GM03348 (cell line): ENCODE measurements at places on chromosomes 2 and 18.

DNA sequence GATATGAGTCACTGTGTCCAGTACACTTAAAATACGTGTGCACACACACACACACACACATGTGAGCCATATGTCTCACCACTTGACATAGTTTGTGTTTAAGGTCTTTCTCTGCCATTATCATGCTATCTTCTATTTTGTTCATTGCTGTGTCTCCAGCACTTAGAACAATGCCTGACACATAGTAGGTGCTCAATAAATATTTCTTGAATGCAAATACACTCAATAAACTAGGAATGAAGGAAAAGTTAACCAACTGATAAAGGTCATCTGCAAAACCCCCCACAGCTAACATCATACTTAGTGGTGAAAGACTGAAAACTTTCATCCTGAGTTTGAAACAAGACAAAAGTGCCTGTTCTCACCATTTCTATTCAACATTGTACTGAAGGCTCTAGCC is 4.4 kb downstream of the MOCOS start:
- DNase-seq = no peak

DNA sequence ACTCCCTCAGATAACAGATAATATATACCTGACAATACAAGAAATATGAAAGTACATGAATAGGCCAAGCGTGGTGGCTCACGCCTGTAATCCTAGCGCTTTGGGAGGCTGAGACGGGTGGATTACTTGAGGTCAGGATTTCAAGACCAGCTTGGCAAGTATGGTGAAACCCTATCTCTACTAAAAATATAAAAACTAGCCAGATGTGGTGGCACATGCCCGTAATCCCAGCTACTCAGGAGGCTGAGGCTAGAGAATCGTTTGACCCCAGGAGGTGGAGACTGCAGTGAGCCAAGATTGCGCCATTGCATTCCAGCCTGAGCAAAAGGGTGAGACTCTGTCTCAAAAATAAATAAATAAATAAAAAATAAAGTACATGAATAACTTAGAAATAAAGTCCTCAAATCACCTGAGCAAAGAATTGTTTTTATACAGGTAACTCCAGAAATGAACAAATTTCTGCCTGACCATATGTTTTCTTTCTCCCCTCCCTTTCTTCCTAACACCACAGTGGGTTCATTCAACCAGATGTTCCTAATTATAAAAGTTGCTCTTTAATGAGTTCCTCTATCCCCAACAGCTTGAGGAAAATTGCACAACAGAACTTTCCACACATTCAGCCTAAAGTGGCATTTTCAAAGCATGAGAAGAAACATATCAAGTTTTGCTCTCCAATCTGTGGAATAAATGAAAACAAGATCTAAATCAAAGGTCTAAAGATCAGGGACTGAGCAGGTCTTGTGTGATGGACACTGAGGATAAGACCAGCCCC is 33.6 kb upstream of the AP1S3 start:
- peak; percentile 36 for DNase-seq

GRCh38 chr18:77052983-77053309 is 79.6 kb downstream of the MBP start:
- no peak for DNase-seq

DNA sequence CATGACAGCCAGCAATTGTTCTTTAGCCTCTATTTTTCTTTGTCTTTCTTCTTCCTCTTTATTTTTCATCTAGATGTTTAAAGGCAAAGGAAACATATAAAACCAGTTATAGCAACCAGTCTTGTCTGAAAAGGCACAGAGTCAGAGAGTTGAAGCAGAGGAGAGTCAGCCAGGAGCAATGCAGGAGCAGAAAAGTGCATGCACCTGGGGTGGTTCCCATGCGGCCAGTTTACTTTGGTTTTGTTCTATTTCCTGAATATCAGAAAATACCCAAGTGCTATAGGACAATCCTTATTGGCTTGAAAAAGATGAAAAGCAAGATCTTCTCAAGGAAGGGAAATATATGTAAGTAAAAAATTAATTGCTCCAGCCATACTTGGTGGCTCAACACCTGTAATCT is 44.9 kb downstream of the CFAP210 start:
- no peak for DNase-seq

- DNase-seq = no peak
These were observed 97.4 kb downstream of the TNS1 start for GRCh38 chr2:217905395-217905794.

DNA sequence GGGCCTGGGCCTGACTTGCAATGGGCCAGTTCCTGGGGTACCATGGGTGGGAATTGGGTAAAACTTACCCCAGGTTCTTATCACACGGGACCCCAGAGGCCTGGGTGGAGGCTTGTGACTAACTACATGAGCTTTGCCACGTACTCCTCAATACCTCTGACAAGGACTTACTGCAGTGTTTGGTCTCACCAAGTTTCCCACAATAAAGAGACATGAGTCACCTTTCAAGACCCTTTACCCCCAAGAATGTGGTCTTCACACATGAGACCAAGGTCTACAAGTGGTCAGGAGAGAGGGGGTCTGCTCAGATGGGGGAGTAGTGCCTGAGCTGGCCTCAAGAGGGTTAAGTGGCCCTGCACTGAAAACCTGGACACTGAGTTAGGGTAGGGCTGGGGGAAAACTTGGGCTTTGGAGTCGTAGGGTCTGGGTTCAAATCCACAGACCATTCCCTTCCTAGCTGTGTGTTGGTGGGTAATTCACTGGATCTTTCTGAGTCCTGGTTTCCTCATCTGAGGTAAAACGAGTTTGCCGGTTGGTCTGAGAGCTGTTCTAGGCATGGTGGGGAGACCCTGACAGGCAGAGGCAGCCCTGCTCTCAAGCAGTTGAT is 2.0 kb upstream of the GNLY start:
- DNase-seq = no peak

DNA sequence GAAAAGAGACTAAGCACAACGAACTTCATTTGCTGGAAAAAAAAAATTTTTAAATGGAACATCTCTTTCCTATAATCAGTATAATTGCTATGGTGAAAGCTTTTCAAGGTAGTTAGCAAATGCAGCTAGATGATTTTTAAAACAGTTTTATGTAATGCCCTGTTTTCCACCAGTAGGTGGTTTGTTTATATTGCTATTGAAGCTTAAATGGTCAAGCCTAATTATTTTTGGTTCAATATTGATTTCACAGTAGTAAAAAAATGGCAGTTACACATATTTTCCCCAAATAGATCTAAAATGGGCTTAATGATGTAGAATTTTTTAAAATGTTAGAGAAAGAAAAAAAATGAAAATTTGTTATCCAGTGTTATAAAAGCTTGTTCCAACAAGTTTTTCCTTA is 70.2 kb downstream of the CDH19 start:
- no peak for DNase-seq

GRCh38 chr2:167964650-167965413 is 282.6 kb downstream of the STK39 start:
- peak; percentile 19 for DNase-seq

GRCh38 chr2:197675711-197676188 is 363 bp upstream of the RFTN2 start:
- DNase-seq = peak; percentile 50

GRCh38 chr2:227671170-227671905 is 4.7 kb downstream of the SCYGR5 start:
- no peak for DNase-seq

DNA sequence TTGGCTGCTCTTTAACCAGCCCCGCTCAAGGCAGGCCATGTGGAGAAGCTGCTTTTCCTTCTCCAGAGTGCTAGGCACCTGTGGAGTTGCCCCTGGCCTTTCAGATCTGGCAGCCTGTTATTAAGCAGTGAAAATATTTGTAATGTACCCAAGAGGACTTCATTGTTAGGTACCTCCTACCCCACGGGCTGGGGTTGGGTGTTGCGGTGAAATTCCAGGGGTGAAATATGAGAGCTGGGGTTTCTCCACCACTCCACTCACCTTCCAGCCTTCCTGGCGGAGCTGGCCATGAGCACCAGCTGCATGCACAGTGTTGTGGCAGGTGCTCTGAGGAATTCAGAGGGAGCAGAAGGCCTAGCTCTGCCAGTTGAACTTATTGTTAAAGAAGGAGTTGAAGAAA is 39.1 kb downstream of the NTSR2 start:
- DNase-seq = no peak

DNA sequence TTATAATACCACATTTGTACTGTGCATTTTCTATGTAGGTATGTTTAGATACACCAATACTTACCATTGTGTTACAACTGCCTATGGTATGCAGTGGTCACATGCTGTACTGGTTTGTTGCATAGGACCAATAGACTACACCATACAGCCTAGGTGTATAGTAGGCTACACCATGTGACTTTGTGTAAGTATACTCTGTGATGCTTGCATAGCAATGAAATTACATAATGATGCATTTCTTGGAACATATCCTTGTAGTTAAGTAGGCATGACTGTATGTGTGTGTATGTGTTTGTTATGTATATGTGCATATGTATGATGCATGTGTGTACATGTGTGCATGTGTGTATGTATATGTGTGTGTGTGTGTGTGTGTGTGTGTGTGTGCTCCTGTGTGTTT is 157.6 kb downstream of the TDRD15 start:
- DNase-seq = no peak

DNA sequence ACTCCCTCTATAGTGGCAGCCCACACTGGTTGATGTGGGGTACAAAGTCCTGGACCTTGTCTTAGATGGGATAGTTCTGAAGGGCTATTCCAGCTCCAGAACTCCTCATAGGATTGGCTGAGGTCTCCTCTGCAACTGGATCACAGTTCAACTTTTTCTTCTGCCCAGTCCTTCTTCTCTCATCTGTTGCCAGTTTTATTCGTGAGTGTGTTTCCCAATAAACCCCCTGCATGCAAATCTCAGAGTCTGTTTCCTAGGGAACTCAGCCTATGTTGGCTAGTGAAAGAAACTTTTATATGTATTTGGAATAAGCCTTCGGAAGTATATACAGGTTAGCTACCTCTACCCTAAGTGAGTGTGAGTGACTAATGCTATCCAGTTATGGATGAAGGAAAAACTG is 823.4 kb downstream of the SLC4A3 start:
- no peak for DNase-seq

GRCh38 chr2:37020212-37020886 is 54.0 kb upstream of the STRN start:
- peak; percentile 69 for DNase-seq

DNA sequence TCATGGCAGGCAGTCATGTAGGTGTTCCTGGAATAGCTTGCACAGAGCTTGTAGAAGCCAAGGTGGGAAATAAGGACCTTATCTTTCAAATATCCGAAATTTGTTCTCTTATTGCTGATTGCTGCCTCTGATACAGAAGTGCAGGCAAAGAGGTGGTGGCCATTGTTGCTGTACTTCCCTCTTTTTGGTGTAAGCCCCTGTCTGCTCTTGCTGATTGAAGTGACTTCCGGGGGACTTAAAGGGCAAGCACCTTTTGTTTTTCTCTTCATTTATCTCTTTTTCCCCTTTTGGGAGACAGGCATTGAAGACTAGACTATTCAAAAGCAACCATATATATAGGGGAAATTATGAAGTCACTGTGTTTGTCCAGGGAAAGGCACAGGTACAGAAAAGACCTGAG is 131.6 kb upstream of the OTX1 start:
- no peak for DNase-seq

GRCh38 chr2:165844216-165844615 is 50.2 kb upstream of the GALNT3 start:
- DNase-seq = no peak

DNA sequence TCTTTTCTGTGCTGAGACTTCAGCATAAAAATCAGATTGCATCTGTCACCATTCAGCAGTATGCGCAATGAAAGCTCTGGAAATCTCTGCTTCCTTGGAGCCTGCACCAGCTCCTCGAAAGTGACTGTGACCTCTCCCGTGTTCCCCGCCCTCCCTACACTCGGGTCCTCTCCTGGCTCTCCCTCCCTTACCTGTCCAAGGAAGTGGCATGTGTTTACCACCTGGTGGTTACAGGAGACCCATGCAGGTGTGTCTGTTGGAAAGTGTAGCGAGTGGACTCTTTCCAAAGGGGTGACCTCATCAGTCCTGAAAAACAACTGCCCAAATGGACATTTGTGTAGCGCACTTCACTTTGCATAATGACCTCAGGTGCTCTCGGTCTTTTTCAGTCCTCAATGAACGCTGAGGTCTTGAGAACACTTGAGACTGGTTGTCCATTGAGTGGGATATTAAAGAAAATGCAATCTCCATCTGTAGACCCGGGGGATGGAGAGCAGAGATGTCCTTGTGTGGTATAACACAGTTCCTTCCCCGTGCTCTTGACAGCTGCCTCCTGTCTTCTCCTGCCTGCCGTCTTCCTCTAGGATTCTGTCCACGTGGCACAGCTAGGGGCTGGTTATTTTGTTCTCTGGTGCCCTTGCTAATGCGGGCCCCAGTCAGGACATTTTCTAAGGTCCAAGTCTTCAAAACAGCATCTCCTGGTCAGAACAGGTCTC is 133.2 kb downstream of the ACKR3 start:
- DNase-seq = no peak

GRCh38 chr2:170454471-170455372 is 260.4 kb upstream of the SP5 start:
- DNase-seq = no peak

GRCh38 chr2:75222527-75222926 is 23.2 kb upstream of the TACR1 start:
- no peak for DNase-seq

GRCh38 chr2:229346816-229347540 is 75.9 kb upstream of the PID1 start:
- DNase-seq = peak; percentile 11

- peak; percentile 74 for DNase-seq
These were observed 45.3 kb upstream of the SPAG16 start for GRCh38 chr2:213238753-213239495.

- DNase-seq = no peak
These were observed 64.8 kb downstream of the REV1 start for GRCh38 chr2:99425022-99425421.

- DNase-seq = no peak
These were observed 713.1 kb downstream of the DCDC2C start for GRCh38 chr2:4416431-4416830.

- no peak for DNase-seq
These were observed 52.6 kb upstream of the TMEM163 start for GRCh38 chr2:134771313-134771801.

GRCh38 chr2:26088038-26088643 is 54.3 kb downstream of the RAB10 start:
- DNase-seq = peak; percentile 65

DNA sequence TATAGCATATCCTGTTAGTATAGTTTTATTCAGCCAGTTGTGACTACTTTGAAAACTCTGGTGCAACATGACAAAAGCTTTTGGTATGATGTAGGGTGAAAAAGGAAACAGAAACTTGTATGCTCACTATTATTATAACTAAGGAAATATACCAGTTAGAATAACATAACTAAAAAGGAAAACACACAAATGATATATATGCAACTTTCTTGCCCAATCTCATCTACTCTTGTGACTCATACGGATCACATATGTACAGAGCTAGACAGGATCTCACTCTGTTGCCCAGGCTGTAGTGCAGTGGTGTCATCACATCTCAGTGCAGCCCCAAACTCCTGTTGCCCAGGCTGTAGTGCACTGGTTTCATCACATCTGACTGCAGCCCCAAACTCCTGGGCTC is 12.4 kb upstream of the TLK1 start:
- no peak for DNase-seq

DNA sequence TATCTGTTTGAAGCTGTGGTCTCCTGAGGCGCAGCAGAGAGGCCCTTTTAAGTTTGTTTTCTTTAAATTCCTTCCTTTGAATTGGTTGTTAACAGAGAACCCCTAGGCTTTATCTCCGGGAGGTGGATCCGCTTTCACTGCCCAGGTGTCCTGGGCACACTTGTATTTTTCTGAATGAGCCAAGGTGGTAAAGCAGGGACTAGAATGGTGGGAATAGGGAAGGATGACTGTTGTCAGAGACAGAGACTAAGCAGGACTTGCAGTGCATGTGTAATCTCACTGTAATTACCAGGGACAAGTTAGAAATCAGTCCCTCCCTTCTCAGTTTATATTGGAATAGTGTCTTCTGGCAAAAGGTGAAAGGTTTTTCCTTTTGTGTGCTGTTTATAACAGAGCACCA is 72.8 kb downstream of the PHLPP1 start:
- no peak for DNase-seq
